ENCODE measurements at places on chromosomes 7 and 10.

DNA sequence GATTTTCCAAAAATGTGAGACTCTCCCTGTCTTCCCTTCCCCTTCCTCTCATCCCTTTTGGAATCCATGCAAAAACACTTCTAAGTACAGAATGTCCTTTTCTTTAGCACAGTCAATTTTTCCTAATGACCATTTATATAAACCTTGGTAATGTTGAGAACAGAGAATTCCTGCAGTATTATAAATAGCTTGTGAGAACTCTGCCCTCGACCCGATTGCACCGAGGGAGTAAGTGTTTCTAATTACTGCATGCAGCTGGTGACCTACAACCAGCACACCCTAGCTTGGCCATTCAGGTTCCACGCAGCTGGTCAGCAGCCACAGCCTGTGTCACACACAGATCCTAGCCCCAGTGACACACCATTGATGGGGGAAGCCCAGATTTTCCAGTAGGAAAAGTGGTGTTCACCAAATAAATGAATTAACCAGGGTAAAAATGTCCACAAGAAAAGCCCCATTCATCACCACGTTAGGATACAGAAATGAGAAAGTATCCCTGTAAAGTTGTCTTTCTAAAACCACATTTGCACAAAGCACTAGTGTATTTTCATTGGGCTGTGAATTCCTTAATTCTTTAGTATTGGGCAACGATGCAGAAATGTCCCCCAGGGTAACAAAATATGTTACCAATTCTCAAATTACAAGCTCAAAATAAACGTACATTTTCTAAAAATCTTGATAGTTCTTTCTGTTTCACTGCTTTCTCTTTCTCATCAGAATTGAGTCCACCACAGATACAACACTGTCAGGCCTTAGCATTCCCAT lies 499.0 kb upstream of the KLF6 start:
- DNase-seq = no peak

GRCh38 chr10:33238643-33239042 lies 95.8 kb downstream of the NRP1 start:
- DNase-seq = no peak

DNA sequence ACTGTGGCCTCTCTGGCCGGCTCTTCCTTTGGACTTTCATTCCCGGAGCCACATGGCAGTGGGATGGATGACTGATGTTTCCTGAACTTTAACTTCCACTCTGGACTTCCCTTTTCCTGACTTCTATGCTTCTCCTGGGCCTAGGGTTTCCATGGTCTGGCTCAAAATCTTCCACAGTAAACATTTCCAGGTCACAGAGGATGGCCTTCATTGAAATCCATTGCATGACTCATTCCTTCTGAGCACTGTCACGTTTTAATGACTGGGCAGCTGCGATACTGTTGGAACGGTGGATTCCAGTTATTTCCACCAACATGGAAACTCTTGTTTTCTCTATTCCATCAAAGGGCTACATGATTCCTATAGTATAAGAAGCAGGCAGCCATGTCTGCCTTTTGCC lies 24.4 kb upstream of the ZNF273 start:
- DNase-seq = no peak

DNA sequence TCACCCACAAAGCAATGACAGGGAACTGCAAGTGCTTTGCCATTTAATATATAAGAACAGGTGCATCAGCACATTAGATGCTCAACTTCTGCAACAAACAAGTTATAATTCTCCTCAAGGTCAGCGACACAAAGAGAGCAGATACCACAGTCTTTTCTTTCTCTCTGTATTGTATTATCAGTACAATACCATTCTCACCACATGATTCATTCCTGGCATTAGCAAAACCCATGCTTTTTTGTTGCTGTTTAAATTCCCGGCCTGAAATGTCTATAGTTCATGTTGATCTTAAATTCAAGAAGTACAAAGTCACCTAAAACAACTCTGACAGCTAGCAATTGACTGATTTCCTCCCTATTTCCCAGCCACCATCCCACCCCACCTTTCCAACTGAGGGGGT lies 111.8 kb upstream of the FEZF1 start:
- DNase-seq = no peak

DNA sequence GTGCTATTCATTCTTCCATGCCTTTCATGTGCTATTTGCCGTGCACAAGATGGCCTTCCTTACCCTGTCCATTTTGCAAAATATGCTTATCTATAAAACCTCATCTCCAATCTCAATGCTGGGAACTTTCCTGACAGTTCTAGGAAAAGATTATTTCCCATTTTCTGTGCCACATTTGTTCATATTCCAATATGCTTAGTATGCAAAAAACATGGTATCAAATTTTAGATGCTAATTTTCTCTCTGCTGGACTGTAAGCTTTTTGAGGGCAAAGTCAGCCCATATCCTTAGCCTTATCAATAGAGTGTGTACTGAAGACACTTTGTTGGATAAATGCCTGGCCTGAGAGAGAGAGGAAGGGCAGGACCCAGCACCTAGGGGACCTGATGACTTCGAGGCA lies 39.4 kb downstream of the MGAM2 start:
- no peak for DNase-seq

DNA sequence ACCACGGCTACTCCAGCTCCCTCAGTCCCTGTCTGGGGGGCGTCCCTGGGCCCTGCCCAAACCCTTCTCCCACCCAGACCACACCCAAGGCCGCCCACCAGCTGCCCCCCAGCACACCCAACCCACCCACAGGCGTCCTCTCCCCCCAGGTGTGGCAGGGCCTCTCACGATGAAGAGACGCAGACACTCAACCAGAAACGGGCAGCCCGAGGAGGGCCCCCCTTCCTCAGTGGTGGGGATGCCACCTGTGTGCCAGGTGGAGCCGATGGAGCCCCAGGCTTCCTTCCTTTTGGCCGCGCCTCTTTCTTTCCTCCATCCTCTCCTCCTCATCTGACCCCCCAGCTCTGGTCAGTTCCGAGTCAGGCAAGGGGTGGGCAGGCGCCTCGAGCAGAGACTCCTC lies 28.7 kb downstream of the ADGRA1 start:
- no peak for DNase-seq

- DNase-seq = no peak
Measured at GRCh38 chr10:132062641-132063390, 2.9 kb upstream of the JAKMIP3 start.

- DNase-seq = no peak
Measured at GRCh38 chr10:52105301-52105700, 208.8 kb upstream of the DKK1 start.

- DNase-seq = no peak
Measured at GRCh38 chr10:43821103-43821502, 172.4 kb upstream of the ZNF32 start.

DNA sequence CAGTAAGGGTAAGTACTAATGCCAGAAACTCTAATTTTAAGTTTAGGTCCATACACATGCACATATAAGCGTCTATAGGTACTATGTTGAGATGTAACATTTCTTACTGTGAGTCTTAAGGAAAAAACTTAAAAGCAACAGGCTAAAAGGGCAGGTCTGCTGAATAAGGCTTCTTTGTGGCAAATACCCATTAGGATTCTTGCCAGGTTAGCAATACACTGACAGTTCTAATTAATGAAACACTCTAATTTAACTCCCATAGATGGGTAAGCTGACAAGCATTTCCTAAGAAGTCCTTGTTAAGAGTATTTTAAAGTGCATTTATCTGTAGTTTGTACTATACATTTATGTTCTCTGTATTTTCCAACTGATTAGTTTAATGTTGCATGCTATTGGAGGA lies 14.0 kb downstream of the SCRN1 start:
- DNase-seq = no peak

DNA sequence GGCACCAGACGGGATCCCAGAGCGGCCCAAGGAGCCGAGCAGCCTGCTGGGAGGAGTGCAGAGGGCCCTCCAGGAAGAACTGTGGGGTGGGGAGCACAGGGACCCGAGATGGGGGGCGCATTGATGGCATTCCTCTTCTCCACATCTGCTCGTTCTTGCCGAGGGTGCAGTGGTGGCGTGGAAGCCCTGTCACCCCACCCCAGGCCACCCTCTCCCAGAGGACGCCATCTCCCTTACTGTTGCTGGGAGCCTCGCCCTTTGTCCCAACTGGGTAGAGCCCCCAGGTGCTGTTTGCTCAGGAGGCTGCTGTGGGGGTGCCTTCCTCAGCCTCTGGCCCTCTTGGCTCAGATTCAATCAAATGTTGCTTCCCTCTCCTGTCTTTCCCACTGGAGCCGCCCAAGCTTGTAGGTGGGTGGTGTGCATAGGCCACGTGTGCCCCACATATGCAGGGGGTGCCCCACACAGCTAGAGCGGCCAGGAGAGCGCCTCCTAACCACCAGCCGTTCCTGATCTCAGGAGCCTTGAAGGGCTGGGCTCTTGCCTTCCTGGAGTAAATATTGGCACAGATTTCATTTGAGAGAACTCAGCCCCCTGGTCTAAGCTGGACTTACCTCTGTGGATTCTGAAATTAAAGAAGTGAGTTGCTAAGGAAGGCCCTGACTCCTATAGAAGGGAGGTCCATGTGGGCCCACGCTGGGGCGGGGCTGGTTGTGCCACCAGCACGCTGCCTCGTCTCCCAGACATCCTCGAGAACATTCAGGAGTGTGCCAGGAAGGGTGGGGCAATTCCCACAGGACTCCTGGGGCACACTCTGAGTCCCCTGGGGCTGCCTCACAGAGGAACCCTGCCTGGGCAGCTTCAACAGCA lies 39.2 kb downstream of the ZNF467 start:
- DNase-seq = no peak

DNA sequence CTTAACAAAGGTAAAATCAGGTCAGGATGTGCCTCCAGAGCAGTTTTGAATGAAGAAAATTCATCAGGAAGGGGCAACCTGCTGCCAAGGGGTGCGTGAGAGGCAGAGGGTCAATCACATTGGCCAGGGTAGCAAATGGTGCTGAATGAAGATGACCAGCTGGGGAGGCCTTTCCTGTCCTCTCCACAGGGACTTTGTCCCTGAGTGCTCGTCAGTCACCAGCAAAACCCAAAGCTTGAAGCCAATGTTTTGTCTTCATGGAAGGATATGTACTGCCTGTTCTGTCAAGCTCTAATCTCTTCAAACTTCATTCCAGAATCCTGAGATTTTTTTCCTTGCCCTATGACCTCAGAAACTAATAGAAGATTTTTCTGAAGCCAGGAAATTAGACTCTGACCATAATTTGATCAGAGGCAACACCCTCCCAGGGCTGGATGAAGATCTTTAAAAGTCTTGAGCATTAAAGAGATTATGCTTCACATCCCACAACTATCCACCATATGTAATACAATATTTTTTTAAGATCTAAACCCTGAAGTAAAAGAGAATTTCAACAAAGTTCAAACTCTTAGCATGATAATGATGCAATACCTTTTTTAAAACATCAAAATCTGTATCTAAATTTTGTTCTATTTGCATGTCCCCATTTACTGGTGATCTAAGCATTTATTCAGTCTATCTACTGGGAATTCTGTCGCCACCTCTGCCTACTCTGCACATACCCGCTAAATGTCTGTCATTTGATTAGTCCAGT lies 243.0 kb downstream of the SNX13 start:
- no peak for DNase-seq

DNA sequence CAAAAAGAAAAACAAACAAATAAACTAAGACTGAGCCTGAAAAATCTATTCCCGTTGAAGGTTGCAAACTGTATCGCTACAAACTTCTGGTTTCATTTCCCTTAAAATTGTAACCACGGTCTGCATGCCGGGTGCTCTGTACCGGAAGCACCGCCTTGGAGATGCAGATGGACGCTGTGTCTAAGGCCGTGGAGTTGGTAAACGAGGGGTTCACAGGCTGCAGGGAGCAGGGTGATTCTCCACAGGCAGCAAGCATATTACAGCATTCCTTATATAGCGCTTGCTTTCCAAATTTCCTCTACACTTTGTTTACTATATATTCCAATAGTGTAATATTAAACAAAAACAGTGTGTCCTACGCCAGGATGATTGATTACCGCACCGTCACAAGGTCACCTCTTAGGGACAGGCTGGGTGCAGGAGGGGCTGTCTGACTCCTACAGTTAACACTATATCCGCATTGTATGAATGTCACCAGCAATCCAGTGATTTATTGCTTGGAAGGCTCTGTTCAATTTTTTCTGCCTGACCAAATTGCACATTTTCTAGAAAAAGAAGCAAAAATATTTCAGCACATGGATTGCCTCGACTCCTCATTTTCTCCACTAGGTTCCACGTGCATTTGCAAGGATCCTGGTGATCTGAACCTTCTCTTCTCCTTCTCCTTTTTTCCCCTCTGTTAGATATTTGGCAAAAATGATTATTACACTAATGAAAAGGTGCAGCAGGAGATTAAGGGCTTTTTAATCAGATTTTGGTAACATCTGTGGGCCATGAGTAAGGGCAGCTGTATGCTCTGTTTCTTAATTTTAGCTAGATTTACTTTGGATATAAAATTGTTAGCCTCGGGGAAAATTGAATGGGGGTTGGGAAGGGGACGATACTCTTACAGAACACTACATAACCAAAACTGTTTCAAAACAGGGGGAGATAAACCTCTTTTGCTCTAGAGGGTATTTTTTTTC lies 325.8 kb upstream of the MGMT start:
- no peak for DNase-seq

DNA sequence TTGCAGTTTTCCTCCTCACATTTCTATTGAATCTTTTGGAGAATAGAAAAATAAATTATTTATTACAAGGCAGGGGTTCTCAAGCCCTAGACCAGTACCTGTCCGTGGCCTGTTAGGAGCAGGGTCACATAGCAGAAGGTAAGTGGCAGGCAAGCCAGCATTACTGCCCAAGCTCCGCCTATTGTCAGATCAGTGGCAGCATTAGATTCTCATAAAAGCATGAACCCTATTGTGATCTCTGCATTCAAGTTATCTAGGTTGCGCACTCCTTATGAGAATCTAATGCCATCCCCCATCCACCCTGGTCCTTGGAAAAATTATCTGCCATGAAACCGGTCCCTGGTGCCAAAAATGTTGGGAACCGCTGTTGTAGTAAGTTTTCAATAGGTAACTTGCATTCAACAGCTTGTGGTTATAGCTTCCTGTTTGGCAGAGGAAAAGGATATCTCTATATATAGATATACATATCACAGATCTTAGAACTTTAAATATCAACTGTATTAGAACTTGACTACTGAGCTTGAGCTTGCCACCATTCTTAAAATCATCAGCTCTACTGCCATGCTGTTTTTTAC lies 165.1 kb downstream of the AHR start:
- DNase-seq = no peak

GRCh38 chr10:133242611-133243356 lies 5.1 kb downstream of the VENTX start:
- DNase-seq = no peak

DNA sequence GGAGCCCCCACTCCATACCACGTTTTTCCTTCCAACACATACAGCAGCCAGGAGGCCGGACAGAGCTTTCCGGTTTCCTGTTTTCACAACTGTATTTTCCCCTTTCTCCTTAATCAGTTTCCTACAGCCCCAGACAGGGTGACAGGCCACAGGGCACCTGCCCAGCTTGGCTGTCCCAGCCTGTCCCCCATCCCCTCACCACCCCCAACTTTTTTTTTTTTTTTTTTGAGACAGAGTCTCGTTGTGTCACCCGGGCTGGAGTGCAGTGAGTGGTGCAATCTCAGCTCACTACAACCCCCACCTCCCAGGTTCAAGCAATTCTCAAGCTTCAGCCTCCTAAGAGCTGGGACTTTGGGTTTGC lies 10.3 kb upstream of the HSPB1 start:
- DNase-seq = no peak

GRCh38 chr7:84088802-84089201 lies 105.8 kb downstream of the SEMA3A start:
- DNase-seq = no peak

- DNase-seq = no peak
Measured at GRCh38 chr7:69598487-69599285, 411 bp downstream of the AUTS2 start.

GRCh38 chr10:43596546-43596945 lies 9.7 kb upstream of the ZNF485 start:
- DNase-seq = no peak

Data from stimulated activated CD8-positive, alpha-beta memory T cell treated with anti-CD3 and anti-CD28 coated beads, Interleukin-4, amount 100 ng/mL, for 1 hour (primary cell).